ENCODE measurements at places on chromosomes 11 and 22.

DNA sequence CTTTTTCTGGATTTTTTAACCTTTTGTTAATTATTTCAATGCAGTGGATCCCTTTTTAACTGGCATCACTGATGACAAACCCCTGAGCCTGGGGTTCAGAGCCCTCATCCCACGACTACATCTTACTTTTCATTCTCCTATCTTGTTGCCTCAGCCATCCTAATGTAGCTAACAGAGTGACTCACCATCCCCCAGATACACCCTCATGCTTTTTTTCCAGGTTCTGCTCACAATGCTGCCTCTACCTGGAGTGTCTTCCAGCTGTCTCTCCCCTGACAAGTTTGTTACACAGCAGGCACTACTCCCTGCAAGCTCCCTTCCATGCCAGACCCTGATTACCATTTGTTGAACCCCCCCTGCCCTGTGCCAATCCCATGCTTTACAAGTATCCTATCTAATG lies 135.4 kb downstream of the NCAM1 start:
- no peak for DNase-seq

GRCh38 chr11:10490398-10491241 lies 35.6 kb downstream of the AMPD3 start:
- no peak for DNase-seq

DNA sequence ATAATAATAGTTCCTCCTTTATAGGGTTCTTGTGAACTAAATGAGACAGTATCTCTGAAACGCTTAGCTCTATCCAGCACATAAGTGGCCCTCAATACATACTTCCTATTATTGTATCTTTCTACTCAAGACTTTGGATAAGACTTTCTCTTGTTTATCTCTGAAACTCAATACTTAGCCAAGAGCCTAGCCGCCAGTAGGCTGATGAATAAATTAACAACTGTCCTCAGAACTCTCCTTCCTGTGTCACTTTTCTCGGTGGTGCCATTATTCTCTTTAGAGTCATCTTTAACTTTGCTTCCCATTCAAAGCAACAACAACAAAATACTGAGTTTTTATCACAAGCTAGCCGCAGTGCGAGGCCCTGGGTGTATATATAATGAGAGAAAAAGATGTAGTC lies 86.9 kb downstream of the FAM83F start:
- DNase-seq: no peak

DNA sequence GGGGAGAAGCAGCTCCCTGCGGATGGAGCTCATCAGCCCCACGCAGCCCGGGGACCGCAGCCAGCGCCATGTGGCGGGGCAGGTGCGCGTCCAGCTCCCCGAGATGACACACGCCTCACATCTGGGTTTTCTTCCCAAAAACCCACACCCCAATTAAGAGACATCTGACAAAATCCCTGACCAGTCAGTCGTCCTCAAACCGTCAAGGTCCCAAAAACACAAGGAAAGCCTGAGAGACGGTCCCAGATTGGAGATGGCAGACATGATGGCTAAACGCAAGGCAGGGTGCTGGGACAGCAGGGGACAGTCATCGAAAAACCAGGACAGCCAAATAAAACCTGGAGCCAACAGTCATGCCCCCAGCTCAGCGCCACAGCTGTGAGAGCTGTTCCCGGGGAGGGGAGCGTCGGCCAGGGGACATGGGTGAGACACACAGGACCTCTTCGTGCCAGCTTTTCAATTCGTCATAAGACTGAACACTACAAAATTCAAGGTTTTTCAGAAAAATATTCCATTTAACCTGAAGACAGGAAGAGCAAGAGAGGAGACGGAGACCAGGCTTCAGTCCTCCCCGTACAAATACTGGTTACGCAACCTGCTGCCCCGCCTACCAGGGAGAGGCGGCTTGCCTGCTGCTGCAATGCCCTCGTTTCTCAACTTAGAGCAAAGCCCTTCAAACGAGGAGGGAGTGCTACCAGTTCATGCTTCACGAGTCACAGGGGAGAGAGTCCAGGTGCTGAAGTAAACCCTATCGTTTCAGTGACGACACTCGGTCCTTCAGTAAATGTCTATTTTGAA lies 10.5 kb downstream of the TOLLIP start:
- DNase-seq: no peak

- no peak for DNase-seq
Measured at GRCh38 chr11:61700212-61700611, 20.0 kb downstream of the DAGLA start.

- no peak for DNase-seq
Measured at GRCh38 chr11:73800276-73800806, 12.7 kb downstream of the MRPL48 start.

- no peak for DNase-seq
Measured at GRCh38 chr11:102332611-102332994, 14.4 kb upstream of the BIRC2 start.

GRCh38 chr11:26597899-26598298 lies 25.8 kb upstream of the MUC15 start:
- DNase-seq: no peak

GRCh38 chr11:37406651-37407050 lies 808.6 kb upstream of the RAG2 start:
- no peak for DNase-seq

- DNase-seq: no peak
Measured at GRCh38 chr11:20351751-20352262, 11.7 kb upstream of the HTATIP2 start.

- no peak for DNase-seq
Measured at GRCh38 chr11:93933230-93933629, 82.8 kb upstream of the VSTM5 start.

All from CD4-positive, alpha-beta T cell treated with Interleukin-4 for 4 hours (primary cell).